Right lung (tissue), 10 donors: ENCODE measurements at places on chromosomes 1 and 21. TPM values are rescaled to one million over a fixed set of nuclear protein-coding genes. Genes with fewer than 3 reads are reported as not detected.

GRCh38 chr1:200627575-200628222 is 7.1 kb upstream of the KIF14 start:
- no peak for DNase-seq

DNA sequence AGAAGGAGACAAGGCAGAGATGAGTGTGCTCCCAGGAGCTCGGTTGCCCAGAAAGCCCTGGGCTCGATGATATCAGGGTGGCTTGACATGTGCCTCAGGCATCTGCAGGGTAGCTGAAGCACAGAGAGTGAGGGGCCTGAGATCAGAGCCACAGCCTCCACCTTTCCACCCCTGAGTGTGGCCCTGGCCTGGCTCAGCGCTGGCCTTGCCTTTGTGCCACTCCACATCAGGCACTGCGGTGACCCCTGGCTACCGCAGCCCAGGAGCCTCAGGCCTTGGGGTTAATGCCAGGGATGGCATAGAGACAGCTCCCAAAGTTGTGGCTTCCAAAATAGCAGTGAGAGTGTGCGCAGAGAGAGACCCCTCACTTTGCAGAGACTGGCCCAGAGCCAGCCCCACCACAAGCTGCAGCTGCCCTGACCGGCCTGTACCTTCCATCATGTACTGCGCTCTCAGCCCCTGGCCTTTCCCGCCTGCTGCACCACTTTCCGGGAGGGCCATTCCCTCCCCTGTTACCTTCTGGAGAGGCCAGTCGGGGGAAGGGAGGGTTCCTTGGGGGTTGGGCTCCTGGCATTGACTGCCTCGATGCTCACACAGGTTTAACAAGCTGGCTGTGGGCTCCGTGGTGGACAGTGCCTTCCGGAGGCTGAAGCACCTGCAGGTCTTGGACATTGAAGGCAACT is 19.5 kb downstream of the PODN start:
- no peak for DNase-seq

- DNase-seq = no peak
Measured at GRCh38 chr1:20551161-20551560, 1.2 kb upstream of the FAM43B start.

- no peak for DNase-seq
Measured at GRCh38 chr21:33940881-33941245, 25.3 kb upstream of the ATP5PO start.

GRCh38 chr1:58815686-58816071 is 31.8 kb upstream of the JUN start:
- DNase-seq = no peak

The MUTYH gene
- polyA plus RNA-seq = 32.3 TPM

GRCh38 chr1:231020139-231020601 is 19.9 kb downstream of the FAM89A start:
- no peak for DNase-seq

The DCDC2B gene
- polyA plus RNA-seq = 3.1 TPM

The SLAMF9 gene
- not detected for polyA plus RNA-seq

DNA sequence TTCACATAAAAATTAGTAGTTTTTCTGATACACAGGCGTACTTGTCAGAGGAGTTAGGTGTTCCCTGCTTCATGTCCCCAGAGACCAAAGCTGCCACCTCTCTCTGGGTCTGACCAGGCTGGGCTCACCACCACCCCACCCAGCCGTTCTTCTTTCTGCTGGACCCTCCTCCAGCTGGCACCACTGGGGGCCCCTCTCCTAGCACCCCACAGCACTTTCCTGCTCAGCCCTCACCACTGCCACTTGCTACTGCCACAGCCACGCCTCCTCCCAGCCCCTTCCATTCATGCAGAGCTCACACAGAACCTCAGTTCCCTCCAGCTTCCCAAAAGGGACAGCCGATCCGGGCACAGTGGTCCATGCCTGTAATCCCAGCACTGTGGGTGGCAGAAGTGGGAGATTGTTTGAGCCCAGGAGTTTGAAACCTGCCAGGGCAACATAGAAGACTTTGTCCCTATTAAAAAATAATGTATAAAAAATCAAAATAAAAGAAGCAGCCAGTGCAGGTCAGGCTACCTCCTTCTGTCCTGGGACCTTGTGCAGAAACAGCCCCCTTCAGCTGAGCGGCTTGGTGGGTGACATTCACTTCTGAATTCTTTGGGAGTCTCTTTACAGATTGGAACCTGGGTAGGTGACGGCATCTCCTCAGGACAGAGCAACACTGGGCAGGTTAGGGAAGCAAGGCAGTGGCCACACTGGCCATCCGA is 208.3 kb downstream of the TOMM20 start:
- DNase-seq = no peak

DNA sequence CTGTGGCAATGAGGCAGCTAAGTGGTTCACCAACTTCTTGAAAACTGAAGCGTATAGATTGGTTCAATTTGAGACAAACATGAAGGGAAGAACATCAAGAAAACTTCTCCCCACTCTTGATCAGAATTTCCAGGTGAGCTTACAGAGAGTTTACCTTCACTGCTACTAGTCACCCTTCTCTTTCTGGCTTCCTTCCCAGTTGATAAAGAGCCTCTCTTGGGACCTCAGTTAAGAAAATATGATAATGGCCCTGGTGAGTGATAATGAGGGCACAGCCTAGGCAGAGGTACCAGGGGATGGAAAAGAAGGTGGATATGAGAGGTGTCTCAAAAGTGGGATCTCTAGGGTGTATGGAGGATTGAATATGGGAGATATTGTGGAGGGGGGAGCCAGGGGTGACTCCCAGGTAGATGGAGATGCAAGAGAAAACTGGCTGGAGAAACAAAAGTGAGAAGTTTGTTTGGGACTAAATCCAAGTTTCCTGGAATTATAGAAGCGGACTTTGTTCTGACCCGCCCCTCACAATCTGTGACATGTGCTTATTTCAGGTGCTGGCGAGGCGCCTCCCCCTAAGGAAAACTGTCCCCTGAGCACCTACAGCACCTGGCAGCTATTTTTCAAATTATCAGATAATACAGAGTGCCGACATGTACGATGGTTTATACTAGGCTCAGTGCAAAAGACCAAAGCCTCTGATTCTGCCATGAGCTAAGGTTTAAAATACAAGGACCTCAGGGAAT is 13.7 kb downstream of the MTARC2 start:
- no peak for DNase-seq

DNA sequence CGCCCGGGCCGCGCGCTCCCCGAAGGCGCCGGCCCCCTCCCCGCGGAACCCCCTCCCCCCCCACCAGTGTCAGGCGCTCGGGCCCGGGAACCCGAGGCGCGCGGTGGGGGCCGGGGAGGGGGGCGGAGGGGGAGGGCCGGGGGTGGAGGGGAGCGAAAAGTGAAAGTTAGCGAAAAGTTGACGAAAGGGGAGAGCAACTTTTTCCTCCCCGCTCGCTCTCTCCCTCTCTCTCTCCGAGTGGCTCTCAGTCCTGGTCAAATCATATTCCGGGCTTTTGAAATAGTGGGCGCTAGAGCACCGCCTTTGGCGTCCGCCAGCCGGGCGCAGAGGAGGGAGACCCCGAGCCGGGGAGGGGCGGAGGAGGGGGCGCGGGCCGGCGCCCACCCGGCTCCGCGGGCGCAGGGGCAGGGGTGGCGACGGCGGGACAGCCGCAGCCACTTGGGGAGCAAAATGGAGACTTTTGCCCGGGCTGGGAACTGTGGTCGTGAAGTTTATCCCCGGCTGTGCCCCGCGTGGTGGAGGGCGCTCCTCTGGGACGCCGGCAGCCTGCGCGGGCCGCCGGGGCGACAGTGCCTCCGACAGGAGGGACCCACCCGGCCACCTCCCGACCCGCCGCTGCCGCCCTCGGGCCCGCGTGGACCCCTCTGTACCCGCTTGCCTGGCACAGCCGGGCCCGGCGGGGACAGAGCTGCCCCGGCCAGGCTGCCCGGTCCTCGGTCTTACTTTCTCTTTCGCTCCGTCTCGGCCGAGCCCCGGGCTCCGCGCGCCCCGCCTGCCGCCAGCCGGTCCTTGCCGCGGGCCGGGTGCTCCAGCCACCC is 697 bp downstream of the PRDM16 start:
- peak; percentile 77 for DNase-seq

DNA sequence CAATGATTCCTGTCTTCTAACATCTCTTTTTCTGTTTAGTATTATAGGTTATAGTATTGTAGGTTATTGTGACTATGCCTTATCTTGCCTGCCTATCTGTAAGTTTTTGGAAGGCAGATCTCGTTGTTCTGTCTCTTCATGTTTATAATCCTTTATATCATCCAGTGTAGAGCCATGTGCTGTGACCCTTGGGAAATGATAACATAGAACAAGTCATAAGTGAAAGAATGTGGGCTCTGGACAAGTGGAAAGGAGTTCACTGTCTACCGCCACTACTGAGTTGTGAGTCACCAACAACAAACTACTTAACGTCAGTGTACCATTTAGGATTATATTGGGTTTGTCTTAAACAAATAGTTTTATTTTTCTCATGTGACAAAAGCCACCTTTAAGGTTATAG is 139.3 kb downstream of the LYPLAL1 start:
- no peak for DNase-seq

DNA sequence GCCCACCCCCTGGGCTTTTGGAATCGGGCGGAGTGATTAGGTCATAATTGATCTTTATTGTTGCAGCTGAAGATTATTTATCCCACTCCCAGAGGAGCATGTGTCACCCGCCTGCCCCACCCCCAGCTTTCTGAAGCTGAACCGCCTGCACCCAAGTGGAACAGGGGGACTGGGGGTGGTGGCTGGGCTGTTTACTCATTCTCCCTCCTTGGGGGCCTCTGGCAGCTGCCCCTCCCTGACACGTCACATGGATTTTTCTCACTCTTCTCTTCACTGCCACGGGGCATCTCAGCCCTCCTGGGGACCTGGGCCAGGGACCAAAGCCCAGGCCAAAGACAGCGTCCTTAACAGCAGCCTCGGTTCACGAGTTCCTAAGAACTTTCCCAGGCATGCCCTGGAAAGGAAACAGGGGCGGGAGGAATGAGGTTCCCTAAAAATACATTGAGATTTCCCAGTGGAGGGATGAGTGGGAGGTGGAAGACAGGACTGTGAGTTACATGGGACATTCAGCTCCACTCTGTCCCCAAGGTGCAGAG is 31.6 kb upstream of the SOX13 start:
- DNase-seq = no peak

DNA sequence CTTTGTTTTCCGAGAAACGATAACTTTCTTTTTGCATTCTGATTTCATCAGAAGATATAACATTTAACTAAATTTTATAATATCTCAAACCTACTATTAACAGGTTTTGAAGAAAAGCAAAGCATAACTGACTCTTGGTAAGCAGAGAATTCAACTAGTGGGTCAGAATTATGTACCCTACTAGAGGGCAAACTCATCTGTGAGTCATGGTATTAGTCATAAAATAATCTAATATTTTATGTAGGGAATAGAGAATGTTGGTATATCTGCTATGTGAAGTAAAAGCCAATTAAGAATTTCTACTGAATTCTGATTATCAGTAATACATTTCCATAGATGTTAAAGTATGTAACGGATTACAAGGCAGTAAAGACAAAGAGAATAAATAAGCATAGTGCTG is 56.8 kb downstream of the USP1 start:
- no peak for DNase-seq

The KIF14 gene
- polyA plus RNA-seq = 7.8 TPM

The SPATA46 gene
- polyA plus RNA-seq = 0.36 TPM

The OPRD1 gene
- 0.18 TPM for polyA plus RNA-seq

The FAM3B gene
- 21.3 TPM for polyA plus RNA-seq

The IL20 gene
- polyA plus RNA-seq = not detected

DNA sequence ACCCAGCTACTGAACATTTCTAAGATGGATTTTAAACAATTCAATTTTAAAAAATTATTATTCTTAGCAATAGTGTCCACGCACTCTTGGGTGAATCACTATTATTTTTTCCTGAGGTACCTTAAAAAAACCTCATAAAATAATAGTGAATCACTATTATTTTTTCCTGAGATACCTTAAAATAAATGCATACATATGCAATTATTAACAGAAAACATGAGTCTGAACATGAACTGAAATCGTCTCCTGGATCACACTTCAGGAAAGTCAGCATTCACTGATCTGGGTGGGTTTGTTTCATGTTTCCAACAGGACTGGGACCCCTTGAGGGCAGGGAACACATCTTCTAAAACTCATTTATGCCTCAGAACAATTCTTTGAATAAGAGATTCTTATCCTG is 63.1 kb upstream of the IFNLR1 start:
- no peak for DNase-seq

The FAM78B gene
- polyA plus RNA-seq = 0.99 TPM

The GJA9 gene
- polyA plus RNA-seq = 0.27 TPM

GRCh38 chr1:44934791-44935190 is 51.6 kb downstream of the EIF2B3 start:
- DNase-seq = no peak

DNA sequence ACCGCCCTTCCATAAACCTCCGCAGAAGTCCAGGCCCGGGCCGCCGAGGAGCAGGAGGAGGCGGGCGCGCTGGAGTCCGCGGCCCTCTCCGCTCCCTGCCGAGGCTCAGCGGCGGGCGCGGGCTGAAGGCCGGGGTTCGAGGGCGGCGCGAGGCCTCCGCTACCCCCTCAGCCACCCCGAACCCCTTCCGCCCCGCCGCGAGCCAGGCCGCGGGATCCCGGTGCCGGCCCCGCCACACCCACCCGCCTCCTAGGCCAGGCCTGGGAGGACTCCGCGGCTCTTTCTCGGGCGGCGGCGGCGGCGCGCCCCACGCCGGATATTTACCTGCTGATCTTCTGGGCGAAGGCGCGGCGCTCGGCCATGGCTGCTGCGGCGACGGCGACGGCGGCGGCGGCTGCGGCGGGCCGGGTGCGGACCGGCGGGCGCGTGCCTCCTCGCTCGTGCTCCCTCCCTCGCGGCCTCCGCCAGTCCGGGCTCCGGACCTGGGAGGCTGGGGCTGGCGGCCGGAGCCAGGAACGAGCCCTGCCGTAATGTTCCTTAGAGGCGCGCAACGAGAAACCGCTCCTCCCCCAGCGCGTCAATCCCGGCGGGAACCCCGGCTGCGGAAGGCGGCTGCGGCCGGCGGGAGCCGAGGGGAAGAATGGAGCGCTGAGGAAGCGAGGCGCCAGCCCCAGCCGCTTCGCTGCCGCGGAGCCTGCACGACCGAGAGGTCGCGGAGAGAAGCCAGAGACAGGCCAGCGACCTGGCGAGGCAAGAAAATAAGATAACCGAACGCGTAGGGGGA is at the start of gene DOCK7:
DOCK7 (minus strand) TSS at position 484 of the 784 bp plus-strand sequence; CDS start at position 362, 122 bp downstream.
- DNase-seq = peak; percentile 64

GRCh38 chr1:206581571-206581981 is 30.7 kb downstream of the EIF2D start:
- DNase-seq = no peak

DNA sequence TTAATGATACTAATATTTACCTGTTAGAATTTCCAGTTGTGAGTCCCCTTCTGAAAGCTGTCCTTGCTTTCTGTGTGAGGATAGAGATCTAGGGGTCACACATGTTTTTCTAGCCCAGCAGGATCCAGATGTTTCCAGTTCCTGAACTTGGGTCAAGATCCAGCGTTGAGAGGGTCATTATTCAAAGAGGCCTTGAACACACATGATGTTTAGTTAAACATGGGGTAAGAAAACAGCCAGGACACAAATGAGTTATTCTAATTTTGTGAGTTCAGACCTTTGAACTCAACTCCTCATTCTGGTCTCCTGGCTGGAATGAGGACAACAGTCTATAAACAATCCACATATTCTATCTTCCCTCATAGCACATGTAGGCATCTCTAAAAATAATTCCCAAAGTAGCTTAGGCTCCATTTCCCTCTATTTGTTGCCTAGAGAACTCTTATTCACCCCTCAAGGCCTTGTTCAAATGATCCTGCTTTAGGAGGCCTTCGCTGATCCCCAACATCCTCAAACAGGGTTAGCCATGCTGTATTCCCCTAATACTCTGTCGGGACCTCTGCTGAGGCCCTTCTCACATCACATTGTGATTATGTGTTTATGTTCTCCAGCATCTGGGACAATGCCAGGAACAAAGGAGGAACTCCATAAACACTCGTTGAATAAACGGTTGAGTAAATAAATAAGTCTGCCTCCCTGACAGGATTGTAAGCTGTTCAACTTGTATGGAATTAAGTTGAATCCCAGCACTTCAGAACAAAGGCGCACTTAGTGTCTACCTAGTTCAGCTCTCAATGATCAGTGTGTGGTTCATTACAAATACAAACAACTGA is 15.0 kb upstream of the KCNN3 start:
- DNase-seq = peak; percentile 65
